ENCODE measurements at places on chromosomes 1 and 21.
A peak's percentile ranks its signal among the peaks of the same experiment; 100 is the strongest.

DNA sequence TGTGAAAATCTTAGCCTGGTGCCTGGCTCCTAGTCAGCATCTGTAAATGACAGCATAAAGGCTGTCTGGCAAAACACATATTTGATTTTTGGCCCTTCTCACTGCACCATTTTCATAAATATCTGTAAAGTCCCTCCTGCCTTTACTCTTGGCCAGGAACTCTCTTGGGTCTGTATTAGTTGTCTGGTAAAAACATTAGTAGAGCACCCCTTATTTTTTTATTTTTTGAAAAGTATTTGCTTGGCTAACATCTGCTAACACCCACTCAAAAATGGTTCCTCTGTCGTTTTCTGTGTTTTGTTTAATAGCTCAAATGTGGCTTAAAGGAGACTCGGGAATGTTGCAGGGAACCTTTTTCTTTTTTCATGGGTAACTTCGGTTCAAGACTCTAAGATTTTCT lies 293.4 kb downstream of the HMCN1 start:
- no peak for DNase-seq

- DNase-seq: no peak
These were observed 80.7 kb upstream of the HP1BP3 start for GRCh38 chr1:20867847-20868246.

GRCh38 chr21:15094706-15095105 lies 29.9 kb upstream of the NRIP1 start:
- no peak for DNase-seq

- DNase-seq: no peak
These were observed 223.4 kb downstream of the FMN2 start for GRCh38 chr1:240314845-240315801.

DNA sequence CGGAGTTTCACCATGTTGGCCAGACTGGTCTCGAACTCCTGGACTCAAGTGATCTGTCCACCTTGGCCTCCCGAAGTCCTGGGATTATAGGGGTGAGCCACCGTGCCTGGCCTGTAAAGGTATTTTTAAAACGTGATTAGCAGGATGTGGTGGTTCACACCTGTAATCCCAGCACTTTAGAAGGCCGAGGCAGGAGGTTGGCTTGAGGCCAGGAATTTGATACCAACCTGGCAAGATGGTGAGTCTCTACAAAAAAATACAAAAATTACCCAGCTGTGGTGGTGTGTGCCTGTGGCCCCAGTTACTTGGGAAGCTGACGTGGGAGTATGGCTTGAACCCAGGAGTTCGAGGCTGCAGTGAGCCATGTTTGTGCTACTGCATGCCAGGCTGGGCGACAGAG lies 43.3 kb upstream of the SOD1 start:
- no peak for DNase-seq

GRCh38 chr1:57146100-57146499 lies 180.3 kb upstream of the C8B start:
- no peak for DNase-seq

GRCh38 chr1:12634156-12634555 lies 9.7 kb upstream of the AADACL4 start:
- no peak for DNase-seq

GRCh38 chr1:201332616-201333335 lies 44.7 kb downstream of the TNNT2 start:
- DNase-seq: no peak

DNA sequence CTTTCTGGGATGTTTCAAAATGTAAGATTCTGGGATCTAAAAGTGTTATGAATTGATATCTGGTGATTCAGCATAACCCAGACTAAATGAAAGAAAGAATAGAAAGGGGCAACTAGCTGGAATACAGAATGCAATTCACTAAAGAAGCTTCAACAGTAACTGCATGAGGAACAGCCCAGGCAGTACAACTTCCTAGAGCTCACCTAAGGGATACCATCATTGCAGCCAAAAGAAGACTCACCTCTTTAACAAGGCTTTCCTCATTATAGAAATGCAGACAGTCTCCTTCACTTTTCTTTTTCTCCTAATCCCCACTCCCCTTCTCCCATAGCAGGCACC lies 6.3 kb downstream of the RGS5 start:
- no peak for DNase-seq

DNA sequence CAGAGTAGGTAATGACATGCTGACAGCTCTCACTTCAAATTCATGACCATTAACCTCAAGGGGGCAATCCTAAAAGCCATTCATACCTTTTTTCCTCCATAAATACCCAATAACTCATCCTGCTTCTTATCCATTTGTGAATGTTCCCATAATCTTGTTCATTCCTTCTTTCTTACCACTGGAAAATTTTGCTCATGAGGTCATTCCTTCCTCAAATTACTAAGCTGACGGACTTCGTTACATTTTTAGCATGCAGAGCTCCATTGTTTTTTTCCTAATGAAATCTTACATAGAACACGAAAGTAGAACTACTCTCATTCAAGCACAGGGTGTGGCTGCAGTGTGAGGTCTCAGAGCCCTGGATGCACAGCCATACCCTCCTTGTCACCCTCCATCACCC lies 276.5 kb upstream of the DPYD start:
- no peak for DNase-seq

DNA sequence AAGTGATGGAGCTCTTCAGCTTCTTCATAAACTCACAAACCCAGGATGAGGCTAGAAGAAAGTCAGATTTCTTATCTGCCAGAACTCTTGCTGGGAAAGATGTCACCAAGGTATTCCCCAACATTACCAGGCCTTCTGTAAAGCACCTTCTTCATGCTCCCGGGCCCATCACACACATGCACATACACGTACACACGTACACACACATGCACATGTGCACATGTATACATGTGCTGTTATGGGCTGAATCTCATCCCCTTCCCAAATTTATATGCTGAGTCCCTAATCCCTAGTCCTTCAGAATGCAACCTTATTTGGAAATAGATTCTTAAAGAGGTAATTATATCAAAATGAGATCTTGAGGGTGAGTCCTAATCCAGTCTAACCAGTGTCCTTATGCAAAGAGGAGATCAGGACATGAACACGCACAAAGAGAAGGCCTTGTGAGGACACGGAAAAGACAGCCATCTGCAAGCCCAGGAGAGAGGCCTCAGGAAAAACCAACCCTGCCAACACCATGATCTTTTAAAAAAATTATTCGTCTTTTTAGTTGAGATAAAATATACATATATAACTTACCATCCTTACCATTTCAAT lies 76.4 kb upstream of the LYST start:
- no peak for DNase-seq

DNA sequence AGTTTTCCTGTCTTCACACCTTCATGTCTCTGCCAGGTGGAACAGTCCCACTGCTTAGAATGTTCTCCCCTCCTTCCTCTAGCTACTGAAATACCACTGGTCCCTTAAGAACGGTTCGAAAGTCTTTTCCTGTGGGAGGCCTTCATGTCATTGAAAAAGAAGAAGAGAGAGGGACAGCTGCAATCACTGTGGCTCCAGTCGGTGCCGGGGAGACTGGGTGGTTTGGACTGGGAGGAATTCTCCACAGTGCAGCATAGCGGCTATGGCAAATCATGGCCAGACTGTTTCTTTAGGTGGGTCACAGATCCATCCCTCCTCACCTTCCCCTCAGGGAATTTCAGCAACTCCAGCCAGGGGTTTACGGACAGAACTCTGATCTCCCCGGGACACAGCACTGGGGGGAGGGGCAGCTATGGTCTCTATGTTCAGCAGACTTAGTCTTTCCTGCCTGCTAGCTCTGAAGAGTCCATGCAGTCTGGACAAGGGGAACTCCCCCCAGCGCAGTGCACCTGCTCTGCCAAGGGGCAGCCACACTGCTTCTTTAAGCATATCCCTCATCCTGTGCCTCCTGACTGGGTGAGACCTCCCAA lies 567.2 kb downstream of the SMYD3 start:
- DNase-seq: no peak

- peak; percentile 50 for DNase-seq
These were observed 5.1 kb downstream of the NLRP3 start for GRCh38 chr1:247421074-247421473.

GRCh38 chr1:231985296-231986023 lies 358.9 kb downstream of the DISC1 start:
- DNase-seq: no peak
